NCI-H2171 (cell line): ENCODE measurements at places on chromosomes 12 and 14.

GRCh38 chr14:95309261-95310051 lies 10.3 kb downstream of the CLMN start:
- DNase-seq = no peak

GRCh38 chr12:85814071-85814470 lies 22.1 kb downstream of the RASSF9 start:
- DNase-seq = no peak

- no peak for DNase-seq
These were observed 126.4 kb downstream of the SLC35F4 start for GRCh38 chr14:57739516-57739915.

DNA sequence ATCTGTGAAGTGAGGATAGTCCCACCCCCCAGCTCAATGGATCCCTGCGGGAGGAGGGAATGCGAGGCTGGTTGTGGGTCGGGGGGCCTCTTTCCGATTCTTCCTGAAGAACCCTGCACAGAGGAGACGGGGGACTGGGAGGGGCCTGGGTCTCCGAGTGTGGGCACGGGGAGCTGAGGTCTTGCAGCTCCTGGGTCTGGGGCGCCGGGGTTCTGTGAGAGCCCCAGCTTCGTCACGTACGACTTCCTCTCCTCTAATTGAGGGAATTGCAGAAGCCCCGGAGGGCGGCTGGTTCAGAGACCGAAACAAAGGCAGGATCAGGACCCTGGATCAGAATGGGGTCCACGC lies 66.6 kb downstream of the DIO3 start:
- no peak for DNase-seq

- no peak for DNase-seq
These were observed 78.6 kb downstream of the BHLHE41 start for GRCh38 chr12:26046203-26046602.

DNA sequence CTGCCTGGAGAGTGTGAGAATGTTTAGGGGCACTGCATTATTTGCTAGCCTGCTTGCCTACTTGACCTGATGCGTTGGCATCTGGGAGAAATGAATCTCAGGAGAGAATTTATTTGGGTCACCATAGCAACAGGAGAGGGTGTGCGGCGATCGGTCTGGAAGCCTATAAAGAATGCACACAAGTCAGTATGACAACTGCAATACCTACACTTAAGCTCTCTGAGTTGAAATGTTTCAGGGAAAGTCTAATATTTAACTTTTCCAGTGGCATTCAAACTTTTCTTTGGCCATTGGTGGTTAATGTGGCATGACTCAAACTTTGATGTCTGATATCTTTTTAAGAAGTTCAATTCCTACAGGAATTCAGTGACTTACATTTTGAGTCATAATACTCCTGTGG lies 205.1 kb downstream of the NEDD1 start:
- no peak for DNase-seq

DNA sequence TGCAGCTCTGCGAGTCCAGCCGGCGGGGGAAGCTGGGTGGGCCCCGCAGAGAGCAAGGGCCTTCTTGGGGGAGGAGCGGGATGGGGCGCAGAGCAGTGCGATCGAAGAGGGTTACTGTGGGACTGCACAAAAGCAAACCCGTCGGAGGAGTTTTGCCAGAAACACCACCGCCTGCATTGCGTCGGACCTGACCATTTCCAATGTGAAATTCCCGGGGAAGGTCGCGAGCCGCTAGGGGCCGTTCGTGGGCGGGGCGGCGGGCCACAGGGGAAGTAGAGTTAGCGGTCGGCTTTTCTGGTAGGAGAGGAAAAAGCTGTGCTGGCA lies 333 bp upstream of the KCNA1 start:
- DNase-seq = no peak

DNA sequence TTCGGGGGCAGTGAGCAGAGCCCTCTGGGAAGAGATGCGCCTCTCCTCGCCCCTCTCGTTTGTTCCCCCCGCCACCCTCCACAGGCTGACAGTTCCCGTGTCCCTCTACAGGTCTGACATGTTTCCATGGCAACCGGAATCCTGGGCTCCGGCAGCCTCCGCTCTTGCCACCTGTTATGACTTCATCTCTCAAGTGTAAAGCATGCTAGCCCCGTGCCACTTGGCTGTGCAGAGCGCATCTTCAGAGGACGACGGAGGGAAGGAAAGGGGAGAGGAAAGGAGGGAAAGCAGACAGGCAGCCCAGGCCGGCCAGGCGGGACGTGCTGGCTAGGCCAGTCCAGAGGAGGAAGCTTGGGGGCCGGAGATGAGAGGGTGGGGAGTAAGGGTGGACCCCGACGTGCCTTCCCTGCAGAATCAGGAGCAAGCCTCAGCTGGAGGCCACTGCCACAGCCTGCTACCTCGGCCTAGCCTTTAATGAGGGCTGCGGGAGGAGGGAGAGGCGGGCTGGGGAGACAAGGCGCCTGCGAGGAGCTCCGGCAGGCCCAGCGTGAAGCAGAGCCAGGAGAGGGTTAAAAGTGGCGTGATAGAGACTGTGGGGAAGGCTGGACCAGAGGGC lies 214.3 kb downstream of the DPF3 start:
- DNase-seq = peak; percentile 66

DNA sequence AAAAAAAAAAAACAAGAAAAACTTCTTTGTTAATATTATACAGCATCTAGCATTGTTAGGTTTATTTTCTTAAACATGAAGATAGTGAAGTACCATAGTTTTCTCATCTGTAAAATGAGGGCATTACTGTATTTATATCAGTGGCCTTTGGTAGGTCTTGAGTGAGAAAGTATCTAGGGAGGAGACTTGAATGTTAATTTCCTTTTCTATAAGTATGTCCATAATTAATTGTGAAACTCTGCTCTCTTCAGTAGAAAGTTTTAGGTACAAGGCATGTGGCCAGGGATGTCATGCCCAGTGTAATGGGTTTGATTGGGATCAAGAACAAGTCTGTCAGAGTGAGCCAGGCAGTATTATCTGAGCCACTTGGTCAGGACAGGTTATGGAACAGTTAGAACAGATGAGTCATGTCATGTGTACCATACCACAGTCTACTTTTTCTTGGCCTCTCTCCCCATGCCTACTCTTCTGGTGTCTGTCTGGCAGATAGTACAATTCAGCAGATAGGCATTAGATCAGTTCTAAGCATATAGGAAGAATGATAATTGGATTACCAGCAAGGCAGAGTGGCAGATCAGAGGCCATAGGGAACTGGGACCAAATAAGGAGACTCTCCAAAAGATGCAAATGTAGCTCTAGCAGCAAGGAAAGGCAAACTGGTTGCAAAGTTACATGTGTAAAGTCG lies 30.4 kb downstream of the FBXO34 start:
- DNase-seq = no peak

DNA sequence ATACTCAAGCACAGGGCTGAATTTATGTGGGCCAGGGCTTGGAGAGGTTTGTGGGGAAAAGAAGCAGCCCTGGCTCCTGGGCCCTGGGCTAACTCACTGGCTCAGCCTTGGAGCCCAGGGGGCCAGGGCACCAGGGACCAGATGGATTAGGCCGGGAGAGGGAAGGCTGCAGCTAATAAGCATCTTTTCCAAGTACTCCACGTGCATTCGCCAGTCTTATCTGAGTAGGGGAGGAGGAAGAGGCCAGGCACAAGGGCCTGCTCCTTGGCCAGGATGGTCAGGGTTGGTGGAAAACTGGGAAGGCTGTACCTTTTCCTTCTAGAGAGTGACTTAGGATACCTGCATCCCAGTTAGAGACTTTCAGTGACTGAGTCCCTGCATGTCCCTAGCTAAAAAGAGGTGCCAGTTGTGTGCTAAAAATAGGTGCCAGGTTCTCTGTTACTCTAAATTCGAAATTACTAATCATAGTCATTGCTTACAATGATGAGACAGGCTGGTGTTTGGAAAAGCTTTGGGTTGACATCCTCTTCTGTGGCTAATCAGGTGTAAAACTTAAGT lies 1.3 kb downstream of the GLRX5 start:
- DNase-seq = no peak

DNA sequence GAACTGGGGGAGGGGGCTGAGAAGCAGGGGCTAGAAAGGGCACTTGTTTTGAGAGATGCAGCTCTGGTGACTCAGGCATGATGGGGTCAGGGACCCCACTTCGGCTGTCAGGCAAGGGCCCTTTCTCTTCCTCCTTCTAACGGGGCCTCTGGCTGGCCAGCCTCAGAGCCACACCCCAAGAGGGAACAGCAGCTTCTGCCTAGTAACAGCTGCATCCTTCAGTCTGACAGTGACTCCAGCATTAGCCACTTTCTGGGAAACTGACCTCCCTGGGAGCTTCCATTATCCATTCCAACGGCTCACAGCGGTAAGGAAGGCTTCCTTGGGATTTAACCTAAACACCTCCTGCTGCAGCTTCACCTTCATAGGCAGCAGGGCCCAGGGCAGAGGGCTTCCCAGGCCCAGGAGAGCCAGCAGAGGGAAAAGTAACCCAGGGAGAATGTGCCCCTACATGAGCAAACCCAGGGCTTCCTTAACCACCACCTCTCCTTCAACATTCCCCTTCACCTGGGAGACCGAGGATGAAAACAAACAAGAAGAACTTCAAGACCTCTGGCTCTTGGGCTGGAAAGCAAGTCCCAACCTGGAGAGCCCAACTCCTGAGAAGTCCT lies 2.7 kb downstream of the NCKAP5L start:
- no peak for DNase-seq

DNA sequence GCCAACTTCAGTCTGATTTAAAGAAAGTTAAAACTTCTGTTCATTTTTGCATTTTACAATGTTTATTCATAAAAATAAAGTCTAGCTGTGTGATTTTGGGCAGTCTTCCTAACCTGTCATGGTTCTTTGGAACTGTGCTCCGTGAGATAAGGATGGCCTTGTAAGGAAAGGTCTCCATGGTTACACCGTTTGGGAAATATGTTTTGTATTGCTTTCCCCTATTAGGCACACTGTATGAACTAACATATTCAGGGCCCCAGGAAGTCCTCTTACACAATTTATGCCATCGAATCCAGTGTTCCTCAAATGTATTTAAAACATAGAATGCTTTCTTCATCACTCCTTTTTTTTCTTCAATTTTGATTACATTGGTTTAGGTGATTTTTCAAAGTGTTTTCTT lies 54.5 kb downstream of the APAF1 start:
- no peak for DNase-seq

DNA sequence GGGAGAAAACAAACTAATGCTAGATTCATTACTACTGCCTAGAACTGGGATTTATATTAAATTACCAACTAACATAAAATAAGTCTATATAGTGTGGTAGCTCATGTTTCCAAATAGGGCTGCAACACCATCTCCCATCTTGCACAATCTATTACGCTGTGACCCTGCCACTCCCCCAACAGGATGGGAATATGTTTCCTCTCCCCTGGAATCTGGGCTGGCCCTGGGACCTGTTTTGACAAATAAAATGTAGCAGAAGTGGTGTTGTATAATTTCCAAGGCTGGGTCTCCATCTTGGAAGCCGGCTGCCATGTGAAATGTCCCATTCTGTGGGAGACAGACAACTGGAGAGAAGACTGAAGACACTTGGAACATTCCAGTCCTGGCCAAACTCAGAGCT lies 45.6 kb upstream of the FERMT2 start:
- no peak for DNase-seq

GRCh38 chr14:56491299-56492285 lies 88.0 kb upstream of the TMEM260 start:
- DNase-seq = peak; percentile 77

- DNase-seq = no peak
These were observed 1.6 kb downstream of the CRIP2 start for GRCh38 chr14:105476097-105476830.

DNA sequence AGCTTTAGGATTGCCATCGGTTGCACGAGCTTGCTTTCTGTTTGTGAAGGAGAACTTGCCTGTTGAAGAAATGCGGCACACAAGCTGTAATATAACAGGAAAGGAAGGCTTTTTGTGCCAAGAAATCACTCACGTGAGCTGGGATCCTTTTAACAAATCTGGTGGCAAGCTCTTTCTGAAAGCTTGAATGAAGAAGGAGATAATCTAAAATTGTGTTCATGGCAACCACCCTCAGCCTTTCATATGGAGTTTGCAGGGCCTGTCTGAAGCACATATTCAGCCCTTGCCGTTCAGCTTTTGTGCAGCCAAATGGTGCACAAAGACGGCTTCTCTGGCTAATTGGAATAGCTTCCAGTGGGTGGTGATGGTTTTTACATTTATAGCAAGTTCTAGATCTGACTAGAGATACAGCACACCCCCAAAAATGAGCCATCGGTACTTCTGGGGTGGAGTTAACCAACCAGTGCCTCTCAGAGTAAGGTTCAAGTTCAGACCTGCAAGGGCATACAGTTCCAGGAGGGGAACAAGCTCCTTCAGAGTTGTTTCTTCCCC lies 107.4 kb downstream of the AEBP2 start:
- DNase-seq = no peak

- DNase-seq = no peak
These were observed 40.6 kb upstream of the EML1 start for GRCh38 chr14:99752486-99753121.

- DNase-seq = no peak
These were observed 263.9 kb upstream of the RTL1 start for GRCh38 chr14:101167428-101167827.

DNA sequence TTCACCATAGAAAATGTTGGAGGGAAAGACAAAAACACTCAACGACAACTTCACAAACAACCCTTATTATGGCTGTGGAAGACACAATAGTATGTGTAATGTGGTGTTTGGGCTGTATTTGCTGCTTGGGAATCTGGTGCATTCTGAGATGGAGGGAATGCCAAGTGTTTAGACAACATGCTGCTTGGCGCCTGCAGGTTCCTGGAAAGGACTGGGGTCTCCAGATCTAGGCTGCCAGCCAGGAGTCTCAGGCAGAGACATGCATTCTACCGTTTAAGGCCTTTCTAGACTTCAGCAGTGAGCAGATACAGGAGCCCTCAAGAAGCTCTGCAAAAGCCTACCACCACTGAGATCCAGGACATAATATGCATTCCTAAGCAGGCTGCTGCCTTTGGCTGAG lies 418.7 kb downstream of the NRXN3 start:
- no peak for DNase-seq

DNA sequence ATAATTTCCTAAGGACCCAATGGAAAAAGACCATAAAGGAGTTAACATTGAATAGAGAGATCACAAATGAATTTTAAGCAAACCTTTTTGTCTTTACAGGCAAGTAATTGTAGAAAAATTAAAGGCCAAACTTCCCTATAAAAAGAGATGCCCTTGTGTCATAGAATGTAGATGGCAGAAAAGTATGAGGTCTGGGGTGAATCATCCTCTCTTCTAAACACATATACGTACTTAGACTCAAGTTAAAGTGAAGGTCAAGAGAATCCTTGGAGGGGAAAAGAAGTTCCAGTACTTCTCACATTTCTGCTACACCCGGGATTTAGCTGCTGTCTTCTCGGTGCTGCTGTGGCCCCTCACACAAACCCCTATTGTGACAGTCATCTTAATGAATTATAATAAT lies 116.2 kb upstream of the ARID2 start:
- DNase-seq = no peak

GRCh38 chr14:54549862-54550261 lies 17.1 kb upstream of the SAMD4A start:
- no peak for DNase-seq

- peak; percentile 30 for DNase-seq
These were observed 26.5 kb downstream of the ZBTB42 start for GRCh38 chr14:104827177-104828055.

GRCh38 chr14:81729622-81730021 lies 196.0 kb upstream of the SEL1L start:
- DNase-seq = no peak
